ENCODE measurements at places on chromosomes 4 and X. TPM values are rescaled to one million over a fixed set of nuclear protein-coding genes. Genes with fewer than 3 reads are reported as not detected.

Gene ADH1B
- total RNA-seq: not detected

Gene AFF2
- total RNA-seq: 0.27 TPM

- H3K4me1 ChIP-seq: no peaks in the 10 kb centered on the region
- H3K27ac ChIP-seq: no peak overlapping the region
- H3K36me3 ChIP-seq: no peaks in the 10 kb centered on the region
- no peaks in the 10 kb centered on the region for H3K27me3 ChIP-seq
Measured at GRCh38 chr4:137253949-137254348, 278.3 kb downstream of the PCDH18 start.

Gene SORCS2
- total RNA-seq: not detected

DNA sequence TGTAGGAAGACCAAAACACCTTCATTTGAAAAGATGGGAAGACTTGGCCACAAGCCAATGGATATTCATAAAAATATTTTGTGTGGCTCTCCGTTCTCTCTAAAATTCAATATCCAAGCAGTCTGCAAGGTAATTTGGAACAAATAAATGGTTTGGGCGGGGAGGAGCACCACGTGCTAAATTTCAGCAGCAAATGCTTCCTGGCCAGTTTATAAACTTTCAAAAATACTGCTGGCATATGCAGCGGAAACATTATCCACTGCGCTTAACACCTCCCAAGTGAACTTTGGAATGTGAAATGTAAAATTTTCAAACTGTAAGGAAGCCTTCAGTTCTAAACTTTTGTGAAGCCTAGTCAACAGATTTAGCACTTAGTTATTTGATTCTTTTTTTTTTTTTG, 191.0 kb downstream of the NSUN7 start:
- H3K27ac ChIP-seq: no peak overlapping the region
- H3K27me3 ChIP-seq: no peaks in the 10 kb centered on the region
- no peaks in the 10 kb centered on the region for H3K36me3 ChIP-seq

GRCh38 chrX:70553516-70553915, 108.9 kb downstream of the DLG3 start:
- H3K4me1 ChIP-seq: no peaks in the 10 kb centered on the region
- no peaks in the 10 kb centered on the region for H3K27me3 ChIP-seq
- H3K36me3 ChIP-seq: no peaks in the 10 kb centered on the region
- H3K4me3 ChIP-seq: no peak overlapping the region
- DNase-seq: no peak

GRCh38 chr4:143721317-143721716, 20.8 kb upstream of the FREM3 start:
- no peak overlapping the region for H3K4me3 ChIP-seq
- H3K27me3 ChIP-seq: no peaks in the 10 kb centered on the region
- H3K27ac ChIP-seq: no peak overlapping the region
- H3K36me3 ChIP-seq: no peaks in the 10 kb centered on the region

DNA sequence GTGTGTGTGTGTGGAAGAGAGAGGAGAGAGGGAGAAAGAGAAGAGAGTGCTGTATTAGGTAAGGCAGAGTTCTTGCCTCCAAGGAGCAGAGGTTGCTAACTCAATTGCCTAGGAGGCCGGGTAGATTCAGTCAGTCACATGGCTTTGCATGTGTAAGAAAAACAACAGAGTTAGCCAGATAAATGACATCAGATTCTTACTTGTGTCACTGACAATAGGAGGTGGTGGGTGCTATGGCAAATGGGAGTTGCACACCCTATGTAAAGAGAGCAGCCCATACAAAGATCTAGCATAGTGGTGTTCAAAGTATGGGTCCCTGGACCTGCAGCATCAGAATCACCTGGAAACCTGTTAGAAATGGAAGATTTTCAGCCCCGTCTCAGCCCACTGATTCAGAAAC, 14.4 kb upstream of the PGRMC2 start:
- H3K27me3 ChIP-seq: no peaks in the 10 kb centered on the region
- H3K4me1 ChIP-seq: no peaks in the 10 kb centered on the region
- no peak overlapping the region for H3K4me3 ChIP-seq
- H3K36me3 ChIP-seq: no peaks in the 10 kb centered on the region
- no peak for DNase-seq
- no peak overlapping the region for H3K27ac ChIP-seq

GRCh38 chr4:55517526-55518229, 29.0 kb downstream of the CLOCK start:
- no peaks in the 10 kb centered on the region for H3K36me3 ChIP-seq
- DNase-seq: no peak
- H3K4me1 ChIP-seq: no peaks in the 10 kb centered on the region
- no peak overlapping the region for H3K27ac ChIP-seq
- no peak overlapping the region for H3K4me3 ChIP-seq

DNA sequence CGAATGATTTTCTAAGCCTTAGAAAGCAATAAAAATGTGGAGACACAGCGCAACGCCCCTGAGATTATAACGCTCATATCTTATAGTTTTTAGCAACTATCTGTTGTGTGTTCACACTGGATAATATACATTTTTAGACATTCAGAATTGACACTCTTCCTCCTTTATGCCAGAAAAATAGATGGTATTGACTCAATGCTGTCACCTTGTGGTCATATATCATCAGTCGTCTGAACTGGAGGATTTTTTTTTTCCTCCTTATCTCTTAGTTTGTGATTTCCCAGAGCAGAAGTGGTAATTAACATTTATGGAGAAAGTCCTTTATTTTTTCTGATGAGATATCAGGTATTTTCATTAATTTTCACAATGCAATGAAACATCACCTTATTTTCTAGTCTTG, 759.6 kb downstream of the RAB28 start:
- no peaks in the 10 kb centered on the region for H3K4me1 ChIP-seq
- no peak overlapping the region for H3K4me3 ChIP-seq
- no peaks in the 10 kb centered on the region for H3K27me3 ChIP-seq
- DNase-seq: no peak
- no peaks in the 10 kb centered on the region for H3K36me3 ChIP-seq

Gene SYP
- total RNA-seq: 1.9 TPM

DNA sequence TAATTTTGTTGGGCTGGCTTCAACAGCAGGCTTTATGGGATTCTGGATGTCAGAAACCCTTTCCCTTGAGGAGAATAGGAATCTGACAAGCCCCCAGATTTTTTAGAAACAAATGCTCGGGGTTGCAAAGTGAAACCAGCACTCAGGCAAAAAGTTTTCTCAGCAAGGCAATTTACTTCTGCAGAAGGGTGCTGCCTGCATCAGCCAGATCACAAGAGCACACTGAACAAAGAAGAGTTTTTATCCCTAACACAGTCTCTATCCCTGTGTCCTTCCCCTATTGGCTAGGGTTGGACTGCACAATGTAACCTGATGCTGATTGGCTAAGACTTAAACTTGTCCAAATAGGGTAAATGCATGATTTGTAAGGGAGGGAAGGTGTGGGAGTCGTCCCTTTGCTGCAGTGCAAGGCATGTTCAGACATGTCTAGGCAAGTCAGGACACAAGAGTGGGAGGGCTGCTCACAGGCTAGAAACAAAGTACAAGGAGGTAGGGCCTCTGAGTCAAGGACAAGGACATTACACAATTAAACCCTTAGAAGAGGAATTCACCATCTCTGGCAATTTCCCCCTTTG, 175.8 kb downstream of the CCNG2 start:
- no peaks in the 10 kb centered on the region for H3K27me3 ChIP-seq
- H3K27ac ChIP-seq: no peak overlapping the region
- no peaks in the 10 kb centered on the region for H3K4me1 ChIP-seq
- no peak for DNase-seq

Gene GAGE13
- not detected for total RNA-seq

- H3K4me1 ChIP-seq: no peaks in the 10 kb centered on the region
- no peak overlapping the region for H3K4me3 ChIP-seq
- no peaks in the 10 kb centered on the region for H3K36me3 ChIP-seq
- no peak for DNase-seq
Measured at GRCh38 chr4:128951316-128951715, 141.8 kb downstream of the JADE1 start.

DNA sequence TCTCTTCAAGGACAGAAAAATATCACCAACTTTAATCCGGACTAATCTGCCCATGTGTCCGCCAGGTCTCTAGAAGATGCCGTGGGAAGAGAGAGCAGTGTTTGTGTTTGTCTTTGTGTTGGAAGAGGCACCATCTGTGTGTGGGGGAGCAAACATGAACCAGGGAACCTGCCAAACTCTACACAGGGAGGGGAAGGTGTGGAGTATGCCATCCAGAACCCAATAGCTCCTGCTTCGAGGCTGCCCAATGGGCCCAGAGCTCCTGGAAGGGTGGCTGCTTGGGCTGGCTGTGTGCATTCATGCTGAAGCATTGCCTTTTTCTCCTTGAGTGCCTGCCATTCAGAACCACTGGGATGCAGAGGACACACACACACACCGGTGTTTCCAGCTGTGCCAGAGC, 536.2 kb downstream of the MID1IP1 start:
- no peak for DNase-seq
- H3K4me3 ChIP-seq: no peak overlapping the region

- no peak overlapping the region for H3K4me3 ChIP-seq
- no peaks in the 10 kb centered on the region for H3K27me3 ChIP-seq
- H3K4me1 ChIP-seq: no peaks in the 10 kb centered on the region
- DNase-seq: no peak
- H3K36me3 ChIP-seq: no peaks in the 10 kb centered on the region
Measured at GRCh38 chr4:18039113-18039512, 17.6 kb upstream of the LCORL start.

DNA sequence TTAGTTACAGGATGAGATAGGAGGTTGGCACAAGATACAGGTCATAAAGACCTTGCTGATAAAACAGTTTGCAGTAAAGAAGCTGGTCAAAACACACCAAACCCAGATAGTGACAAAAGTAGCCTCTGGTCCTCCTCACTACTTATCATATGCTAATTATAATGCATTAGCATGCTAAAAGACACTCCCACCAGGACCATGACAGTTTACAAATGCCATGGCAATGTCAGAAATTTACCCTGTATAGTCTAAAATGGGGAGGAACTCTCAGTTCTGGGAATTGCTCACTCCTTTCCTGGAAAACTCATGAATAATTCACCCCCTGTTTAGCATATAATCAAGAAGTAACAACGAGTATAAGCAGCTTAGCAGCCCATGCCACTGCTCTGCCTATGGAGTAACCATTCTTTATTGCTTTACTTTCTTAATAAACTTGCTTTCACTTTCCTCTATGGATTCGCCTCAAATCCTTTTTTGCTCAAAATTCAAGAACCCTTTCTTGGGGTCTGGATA, 1254.4 kb downstream of the PCDH7 start:
- DNase-seq: no peak
- no peaks in the 10 kb centered on the region for H3K27me3 ChIP-seq
- H3K4me1 ChIP-seq: no peaks in the 10 kb centered on the region
- H3K36me3 ChIP-seq: no peaks in the 10 kb centered on the region
- no peak overlapping the region for H3K4me3 ChIP-seq

Gene RHOXF1
- not detected for total RNA-seq

Gene GATA1
- total RNA-seq: not detected

DNA sequence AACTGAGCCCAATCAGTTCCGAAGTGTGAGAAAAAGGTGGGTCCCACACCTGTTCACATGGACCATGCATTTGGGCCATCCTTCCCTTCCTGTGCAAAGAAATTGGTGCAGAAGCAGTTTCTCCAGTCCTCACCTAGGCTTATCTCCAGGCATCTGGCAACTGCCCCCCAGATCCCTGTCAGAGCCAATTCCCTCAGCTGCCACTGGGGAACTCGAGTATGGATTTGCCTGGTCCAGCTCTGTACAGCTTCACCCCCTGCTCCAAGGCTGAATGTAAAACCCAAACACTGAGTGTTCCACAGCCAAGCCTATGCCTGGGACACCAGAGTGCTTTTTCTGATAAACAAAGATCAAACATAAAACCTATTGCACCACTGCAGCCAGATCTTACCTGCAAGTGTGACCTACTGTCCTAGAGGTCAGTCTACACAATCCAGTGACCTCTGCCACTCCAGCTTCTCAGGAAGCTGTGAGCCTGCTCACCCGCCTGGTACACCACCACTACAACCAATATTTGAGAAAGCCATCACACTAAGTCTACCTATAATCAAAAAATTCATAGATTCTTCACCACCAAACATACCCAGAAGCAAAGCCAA, 136.4 kb downstream of the STPG2 start:
- no peaks in the 10 kb centered on the region for H3K36me3 ChIP-seq
- no peaks in the 10 kb centered on the region for H3K27me3 ChIP-seq
- no peaks in the 10 kb centered on the region for H3K4me1 ChIP-seq
- no peak for DNase-seq
- H3K27ac ChIP-seq: no peak overlapping the region
- H3K4me3 ChIP-seq: no peak overlapping the region

GRCh38 chrX:18288716-18289115, 65.8 kb downstream of the SCML2 start:
- H3K36me3 ChIP-seq: no peaks in the 10 kb centered on the region
- no peak overlapping the region for H3K4me3 ChIP-seq
- H3K27me3 ChIP-seq: no peaks in the 10 kb centered on the region
- H3K27ac ChIP-seq: no peak overlapping the region
- no peaks in the 10 kb centered on the region for H3K4me1 ChIP-seq
- DNase-seq: no peak

DNA sequence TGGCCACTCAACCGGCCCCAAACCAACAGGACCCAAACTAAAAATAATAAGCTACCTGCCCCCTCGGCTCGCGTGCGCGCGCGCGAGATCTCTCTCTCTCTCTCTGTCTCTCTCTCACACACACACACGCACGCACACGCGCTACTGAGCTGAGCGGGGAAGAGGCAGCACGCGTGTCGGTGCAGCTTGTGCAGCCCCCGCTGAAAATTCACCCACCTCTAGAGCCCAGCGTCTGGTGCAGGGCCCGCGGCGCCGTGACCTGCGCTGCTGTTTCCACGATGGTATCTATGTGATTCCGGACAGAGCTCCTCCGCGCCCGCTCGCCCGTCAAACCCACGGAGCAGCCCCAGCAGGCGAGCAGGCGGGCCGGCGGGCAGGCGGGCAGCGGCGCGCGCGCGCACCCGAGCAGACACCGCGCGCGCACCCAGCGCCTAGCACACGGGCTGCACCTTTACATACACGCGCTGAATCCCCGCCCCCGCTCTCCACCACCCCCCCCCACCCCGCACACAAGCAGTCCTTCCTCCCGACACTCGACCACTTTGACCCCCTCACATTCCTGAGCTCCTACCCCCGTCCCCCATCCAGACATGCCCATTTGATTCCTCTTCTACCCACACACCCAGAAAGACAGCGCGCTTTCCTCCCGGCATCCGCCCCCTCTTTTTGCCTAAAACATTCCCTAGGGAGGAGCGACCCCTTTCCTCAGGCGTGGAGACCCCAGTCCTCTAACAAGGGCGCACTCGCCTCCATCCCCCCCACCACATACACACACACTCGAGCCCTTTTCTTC, 1.0 kb downstream of the SLITRK4 start:
- no peaks in the 10 kb centered on the region for H3K4me1 ChIP-seq
- no peak overlapping the region for H3K4me3 ChIP-seq
- no peaks in the 10 kb centered on the region for H3K36me3 ChIP-seq
- DNase-seq: no peak
- no peaks in the 10 kb centered on the region for H3K27me3 ChIP-seq
- H3K27ac ChIP-seq: no peak overlapping the region

Data from CD8-positive, alpha-beta memory T cell (primary cell).